Lung (tissue), 17 donors: ENCODE measurements at places on chromosomes 16 and 17.

DNA sequence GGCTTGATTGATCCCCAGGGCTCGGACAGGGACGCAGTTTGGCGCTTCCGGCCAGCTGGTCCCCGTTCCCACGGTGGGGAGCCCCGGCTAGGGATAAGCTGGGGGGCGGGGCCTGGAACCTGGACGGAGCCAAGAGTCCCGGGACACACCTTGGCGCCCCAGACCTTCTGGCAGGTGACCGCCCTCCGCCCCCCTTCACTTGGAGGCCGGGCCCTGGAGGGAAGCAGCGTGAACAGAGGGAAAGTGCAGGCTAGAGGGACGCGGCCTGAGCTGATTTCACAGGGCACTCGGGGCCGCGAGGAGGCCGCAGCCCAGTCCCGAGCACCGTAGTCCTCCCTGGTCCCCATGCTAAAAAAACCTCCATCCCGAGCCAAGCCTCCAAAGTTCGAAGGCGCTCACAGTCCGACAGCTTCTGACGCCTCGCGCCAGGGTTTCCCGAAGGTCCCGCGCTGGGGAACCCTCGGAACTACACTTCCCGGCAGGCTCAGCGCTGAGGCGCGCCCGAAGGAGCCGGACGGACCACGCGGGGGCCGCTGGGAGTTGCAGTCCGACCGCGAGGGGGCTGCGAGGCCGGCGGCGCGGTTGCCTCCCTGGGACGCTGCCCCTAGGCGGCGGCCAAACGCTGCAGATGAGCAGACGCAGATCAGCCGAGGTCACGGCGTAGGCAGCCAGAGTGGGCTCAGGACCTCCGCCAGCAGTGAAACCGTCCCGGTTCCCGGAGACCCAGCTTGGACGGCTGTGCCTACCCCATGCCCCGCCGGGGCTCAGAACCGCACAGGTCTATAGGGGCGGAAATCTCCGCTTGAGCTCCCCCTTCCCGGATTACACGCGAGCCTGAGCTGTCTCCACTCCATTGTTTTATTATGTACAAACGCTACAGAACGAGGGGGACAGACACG, at the start of gene TBX6:
Gene TBX6 (minus strand): TSS at position 451 of the 899 bp plus-strand sequence. CDS start 731 bp downstream, outside the sequence.
- DNase-seq = peak; percentile 94

DNA sequence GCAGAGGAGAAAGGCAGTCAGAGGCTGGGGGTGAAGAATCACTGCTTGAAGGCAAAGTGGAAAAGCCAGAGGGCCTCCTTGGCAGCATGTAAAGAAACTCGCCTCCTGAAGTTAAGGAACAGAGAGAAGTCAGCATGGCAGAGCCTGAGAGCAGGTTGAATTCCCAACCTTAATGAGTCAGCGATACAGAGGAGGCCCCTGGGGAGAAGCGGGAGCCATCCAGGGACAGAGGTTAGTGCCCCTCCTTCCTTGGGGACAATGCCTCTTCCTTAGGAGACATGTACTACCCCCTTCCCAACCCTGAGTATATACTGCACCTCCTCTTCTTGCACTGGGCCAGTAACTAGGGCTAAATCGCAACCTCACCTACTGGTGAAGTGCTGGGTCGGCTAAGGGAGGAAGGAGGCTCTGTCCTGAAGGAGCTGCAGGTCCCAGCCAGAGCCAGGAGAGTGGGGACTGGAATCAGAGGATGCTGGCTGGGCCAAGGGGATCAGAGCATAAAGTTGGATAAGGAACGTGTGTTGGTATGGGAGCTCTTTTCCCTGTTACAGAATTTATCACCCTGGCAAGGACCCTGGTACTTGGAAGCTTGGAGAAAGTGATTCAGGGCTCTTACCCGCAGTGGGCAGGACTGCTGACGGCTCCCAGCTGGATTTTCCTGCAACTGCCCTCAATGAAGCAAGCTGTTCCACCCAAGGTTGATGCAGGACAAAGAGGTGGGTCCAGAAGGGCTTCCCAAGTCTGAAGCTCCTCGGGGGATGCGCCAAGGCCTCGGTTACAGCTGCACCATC, 5.4 kb upstream of the AANAT start:
- DNase-seq = no peak

- DNase-seq = peak; percentile 74
Measured at GRCh38 chr16:7363422-7364417, 31.1 kb downstream of the RBFOX1 start.

DNA sequence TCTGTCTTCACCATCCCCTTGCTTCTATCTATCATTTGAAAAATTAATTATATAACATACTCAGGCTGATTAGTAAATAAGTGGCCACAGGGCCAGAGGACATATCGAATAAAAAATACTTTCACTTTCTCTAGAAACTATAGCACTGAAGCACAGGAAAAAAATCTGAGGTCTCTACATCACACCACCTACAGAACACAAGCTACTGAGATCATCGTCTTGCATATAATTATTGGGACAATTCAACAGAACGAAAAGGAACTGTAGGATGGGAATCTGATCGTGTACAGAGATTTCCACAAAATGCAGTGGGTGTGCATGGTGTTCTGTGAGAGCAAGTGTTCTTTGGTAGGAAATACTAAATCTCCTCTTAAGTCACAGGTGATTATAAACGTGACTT, 289.6 kb upstream of the ERCC4 start:
- DNase-seq = no peak

- peak; percentile 75 for DNase-seq
Measured at GRCh38 chr17:350706-351448, 1.7 kb downstream of the RPH3AL start.

DNA sequence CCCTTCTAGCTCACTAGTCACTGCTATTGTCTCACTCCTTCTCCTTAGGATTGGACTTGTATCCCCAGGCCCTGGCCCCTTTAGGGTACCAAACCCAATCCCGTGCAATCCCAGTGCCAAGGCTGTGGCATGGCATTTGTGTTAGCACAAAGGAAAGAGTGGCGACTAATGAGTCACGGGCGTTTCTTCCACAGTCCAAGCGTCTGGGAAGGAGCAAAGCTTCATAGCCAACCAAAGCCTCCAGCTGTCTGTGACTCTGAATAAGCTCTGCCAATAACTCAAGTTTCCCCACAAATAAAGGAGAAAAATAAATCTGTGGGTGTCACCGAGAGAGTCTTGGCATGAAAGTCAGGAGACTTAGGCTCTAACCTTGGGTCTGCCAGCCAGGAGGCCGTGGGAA, 54.6 kb upstream of the COX10 start:
- no peak for DNase-seq

- peak; percentile 80 for DNase-seq
Measured at GRCh38 chr17:62627904-62628633, 599 bp downstream of the MRC2 start.

GRCh38 chr16:23343643-23344612, 41.8 kb downstream of the SCNN1B start:
- DNase-seq = no peak

- DNase-seq = no peak
Measured at GRCh38 chr17:55314784-55315491, 50.2 kb downstream of the HLF start.

DNA sequence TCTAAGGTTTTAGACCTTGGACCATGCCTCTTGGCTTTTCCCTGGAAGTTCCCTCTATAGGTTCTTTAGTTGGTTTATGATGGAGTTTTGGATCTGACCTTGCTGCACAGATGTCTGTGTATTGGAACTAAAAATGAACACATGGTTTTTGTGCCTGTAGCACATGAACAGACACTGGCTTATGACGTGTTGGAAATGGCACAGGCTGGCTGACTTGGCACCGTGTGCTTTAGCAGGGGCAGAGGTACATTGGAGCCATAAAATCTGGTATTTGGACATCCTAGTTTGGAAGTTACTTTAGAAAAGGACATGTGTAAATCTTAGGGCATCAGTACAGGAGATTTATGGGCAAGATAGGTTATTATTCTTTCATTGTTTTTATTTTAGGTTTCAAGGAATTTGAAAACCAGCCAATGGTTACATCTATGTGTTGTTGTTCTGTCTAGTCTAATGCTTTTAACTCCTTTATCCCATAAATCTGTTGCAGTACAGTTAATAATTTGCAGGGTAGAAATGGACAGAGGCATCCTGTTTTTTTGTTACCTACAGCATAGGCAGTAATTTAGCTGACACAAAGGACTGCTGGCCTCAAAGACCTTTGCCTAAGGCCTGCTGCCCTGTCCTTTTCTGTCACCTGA, 6.0 kb downstream of the SOCS7 start:
- peak; percentile 17 for DNase-seq

GRCh38 chr17:4162775-4163466, 19.9 kb downstream of the CYB5D2 start:
- no peak for DNase-seq

DNA sequence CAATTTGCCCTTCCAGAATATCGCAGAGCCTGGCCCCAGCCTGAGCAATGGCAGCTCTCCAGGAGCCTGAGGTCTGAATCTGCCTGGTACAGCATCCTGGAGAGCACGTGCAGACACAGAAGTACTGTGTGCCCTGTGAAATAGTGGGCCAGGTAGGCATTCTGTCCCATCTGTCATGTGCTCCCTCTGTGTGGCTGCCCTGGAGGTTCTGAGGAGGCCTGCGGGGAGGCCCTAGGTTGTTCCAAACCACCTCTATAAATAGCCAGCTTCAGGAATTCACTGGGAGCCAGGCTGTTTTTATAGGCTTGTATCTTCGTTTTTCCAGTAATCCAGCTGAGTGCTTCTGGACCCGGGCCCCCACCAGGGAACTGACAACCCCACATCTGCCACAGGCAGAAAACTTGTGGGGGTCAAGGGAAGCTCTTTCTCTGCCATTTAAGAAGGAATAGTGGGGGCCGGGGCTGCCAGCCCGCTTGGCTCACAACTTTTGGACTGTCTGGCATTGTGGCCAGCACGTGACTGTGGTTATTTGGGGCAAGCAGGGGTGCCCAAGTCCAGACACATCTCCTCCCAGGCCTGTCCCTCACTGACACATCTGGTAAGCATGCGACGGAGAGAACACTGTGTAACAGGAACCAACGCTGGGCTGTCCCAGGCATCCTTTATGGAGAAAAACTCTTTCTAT, 356.3 kb upstream of the TNRC6C start:
- DNase-seq = no peak

- DNase-seq = no peak
Measured at GRCh38 chr16:66502020-66502913, 47.7 kb downstream of the TK2 start.

GRCh38 chr17:312476-313148, 40.0 kb downstream of the RPH3AL start:
- DNase-seq = no peak

- peak; percentile 95 for DNase-seq
Measured at GRCh38 chr16:637081-638018, 1.2 kb upstream of the METTL26 start.

DNA sequence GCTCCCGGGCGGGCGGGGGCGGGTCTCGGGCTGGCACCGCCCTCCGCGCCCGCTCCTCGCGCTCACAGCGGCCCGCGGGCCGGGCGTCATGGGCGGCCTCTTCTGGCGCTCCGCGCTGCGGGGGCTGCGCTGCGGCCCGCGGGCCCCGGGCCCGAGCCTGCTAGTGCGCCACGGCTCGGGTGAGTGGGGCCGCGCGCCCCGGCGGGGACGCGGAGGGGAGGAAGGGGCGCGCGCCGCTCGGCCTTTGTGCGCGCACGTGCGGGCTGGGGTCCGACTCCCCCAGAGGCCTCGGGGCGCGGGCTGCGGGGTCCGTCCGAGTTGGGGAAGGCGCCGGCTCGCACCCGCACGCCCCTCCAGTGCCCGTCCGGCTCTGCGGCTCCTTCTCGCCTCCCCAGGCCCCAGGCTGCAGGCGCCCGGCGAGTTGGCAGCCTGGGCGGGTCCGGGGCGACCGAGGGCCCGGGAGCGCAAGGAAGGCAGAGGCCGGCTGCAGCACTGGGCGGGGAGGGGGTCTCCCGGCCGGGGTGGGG, at the start of gene NME4:
Gene NME4 (plus strand): TSS at position 65 of the 527 bp plus-strand sequence. CDS start 24 bp downstream, at position 89.
- peak; percentile 37 for DNase-seq
